ENCODE measurements at places on chromosomes 1 and 21.

GRCh38 chr1:214568328-214568727 is 16.9 kb upstream of the PTPN14 start:
- DNase-seq = no peak

- DNase-seq = no peak
Measured at GRCh38 chr1:115051850-115052249, 22.2 kb downstream of the TSHB start.

- DNase-seq = no peak
Measured at GRCh38 chr1:244640917-244641316, 12.0 kb upstream of the DESI2 start.

GRCh38 chr1:234684856-234685255 is 74.9 kb upstream of the IRF2BP2 start:
- DNase-seq = no peak

GRCh38 chr1:197920414-197921117 is 3.4 kb downstream of the LHX9 start:
- no peak for DNase-seq

Measured in HTR-8/SVneo (cell line).